Body of pancreas (tissue), 4 donors: ENCODE measurements at places on chromosomes 13 and 19. TPM values are rescaled to one million over a fixed set of nuclear protein-coding genes. Genes with fewer than 3 reads are reported as not detected.
A peak's percentile ranks its signal among the peaks of the same experiment; 100 is the strongest.

GRCh38 chr19:5170329-5170745 lies 170.3 kb downstream of the PTPRS start:
- H3K27me3 ChIP-seq = no peaks in the 10 kb centered on the region
- no peak overlapping the region for H3K4me3 ChIP-seq
- H3K27ac ChIP-seq = no peak overlapping the region
- DNase-seq = peak; percentile 38

GRCh38 chr13:62643799-62644524 lies 1228.3 kb upstream of the PCDH20 start:
- no peak overlapping the region for H3K27ac ChIP-seq
- H3K4me1 ChIP-seq = no peaks in the 10 kb centered on the region
- DNase-seq = no peak
- no peaks in the 10 kb centered on the region for H3K27me3 ChIP-seq
- H3K36me3 ChIP-seq = no peaks in the 10 kb centered on the region

GRCh38 chr19:28519218-28519779 lies 693.7 kb downstream of the UQCRFS1 start:
- no peak overlapping the region for H3K27ac ChIP-seq
- no peaks in the 10 kb centered on the region for H3K36me3 ChIP-seq
- H3K4me3 ChIP-seq = no peak overlapping the region
- no peaks in the 10 kb centered on the region for H3K27me3 ChIP-seq

GRCh38 chr19:48877855-48878195 lies 5.6 kb downstream of the PPP1R15A start:
- H3K4me1 ChIP-seq = peaks cover 36% of the 10 kb centered on the region
- H3K27ac ChIP-seq = no peak overlapping the region
- no peaks in the 10 kb centered on the region for H3K27me3 ChIP-seq

DNA sequence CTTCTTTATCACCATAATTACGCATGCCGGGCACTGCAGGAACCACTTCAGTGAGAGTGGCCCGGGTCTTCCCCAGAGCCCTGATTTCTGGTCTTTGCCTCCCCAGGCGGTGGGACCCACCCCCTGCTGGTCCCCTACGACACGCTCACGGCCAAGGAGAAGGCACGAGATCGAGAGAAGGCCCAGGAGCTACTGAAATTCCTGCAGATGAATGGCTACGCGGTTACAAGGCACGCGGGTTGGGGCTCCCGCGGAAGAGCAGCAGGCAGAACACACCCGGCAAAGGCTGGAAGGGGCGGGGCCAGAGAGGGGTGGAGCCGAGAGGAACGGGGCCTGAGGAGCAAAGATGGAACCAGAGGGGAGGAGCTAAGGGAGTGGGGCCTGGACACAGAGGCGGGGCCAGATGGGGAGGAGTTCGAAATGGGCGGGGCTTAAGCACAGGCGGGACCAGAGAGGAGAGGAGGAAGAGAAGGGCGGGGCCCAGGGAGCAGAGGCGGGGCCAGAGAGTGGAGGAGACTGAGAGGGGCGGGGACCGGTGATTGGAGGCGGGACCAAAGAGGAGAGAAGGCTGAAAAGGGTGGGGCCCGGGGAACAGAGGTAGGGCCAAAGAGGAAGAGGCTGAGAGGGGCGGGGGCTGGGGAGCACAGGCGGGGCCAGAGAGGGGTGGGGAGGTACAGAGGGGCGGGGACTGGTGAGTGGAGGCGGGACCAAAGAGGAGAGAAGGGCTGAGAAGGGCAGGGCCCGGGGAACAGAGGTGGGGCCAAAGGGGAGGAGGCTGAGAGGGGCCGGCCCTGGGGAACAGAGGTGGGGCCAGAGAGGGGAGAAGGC lies 73.4 kb downstream of the RYR1 start:
- H3K36me3 ChIP-seq = no peaks in the 10 kb centered on the region
- DNase-seq = peak; percentile 90
- H3K4me3 ChIP-seq = no peak overlapping the region
- no peaks in the 10 kb centered on the region for H3K27me3 ChIP-seq

DNA sequence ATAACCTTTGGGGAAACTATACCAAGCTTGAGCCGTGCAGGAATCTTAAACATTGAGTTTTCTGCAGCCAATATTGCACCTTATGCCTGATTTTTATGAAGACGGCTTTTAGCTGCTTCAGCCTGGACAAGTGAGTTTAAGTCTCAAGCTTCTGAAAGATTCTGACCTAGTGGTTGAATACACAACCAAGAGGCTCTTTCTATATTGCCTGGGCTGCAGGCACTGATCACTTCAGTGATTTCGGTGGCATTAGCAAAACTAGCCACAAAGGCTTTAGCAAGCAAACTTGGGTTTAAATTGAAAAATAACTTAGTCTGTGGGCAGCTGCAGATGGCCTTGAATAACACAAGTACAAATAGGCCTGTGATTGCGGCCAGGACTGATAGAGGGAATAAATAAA lies 29.3 kb upstream of the RFXAP start:
- H3K36me3 ChIP-seq = no peaks in the 10 kb centered on the region
- DNase-seq = no peak
- H3K27me3 ChIP-seq = no peaks in the 10 kb centered on the region

The PLIN4 gene
- 125 TPM for total RNA-seq

DNA sequence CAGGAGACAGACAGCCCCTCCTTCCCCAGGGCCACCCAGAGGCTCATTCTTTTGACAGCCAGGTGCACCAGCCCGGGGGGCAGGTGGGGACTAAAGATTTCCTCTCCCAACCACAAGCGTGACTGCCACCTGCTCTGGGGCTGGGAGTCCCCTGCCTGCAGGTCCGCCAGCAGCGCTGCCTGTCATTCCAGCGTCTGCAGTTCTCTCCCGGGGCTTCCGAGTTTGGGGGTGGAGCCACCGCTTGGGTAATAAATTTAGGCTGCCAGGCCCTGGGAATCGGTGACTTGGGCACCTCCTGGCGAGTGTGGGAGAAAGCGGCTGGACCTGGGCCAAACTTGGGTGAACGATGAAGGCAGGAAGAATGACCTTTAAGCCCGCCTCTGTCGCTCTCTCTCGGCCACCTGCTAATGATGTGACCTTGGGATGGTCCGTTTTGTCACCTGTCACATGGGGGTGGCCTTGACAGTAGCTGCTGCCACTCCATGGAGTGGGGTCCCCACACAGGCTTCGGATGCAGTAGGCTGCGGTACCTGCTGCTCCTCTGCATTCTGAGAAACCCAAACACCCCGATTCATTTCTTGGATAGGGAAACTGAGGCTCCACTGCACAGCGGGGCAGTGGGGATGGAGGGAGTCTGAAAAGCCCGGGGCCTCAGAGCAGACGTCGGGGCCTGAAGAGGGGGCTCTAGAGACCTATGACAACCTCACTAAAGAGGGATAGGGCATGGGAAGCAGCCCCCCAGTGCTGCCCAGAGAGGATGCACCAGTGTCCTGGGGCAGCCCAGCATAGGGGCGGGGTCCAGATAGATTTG lies 12.8 kb downstream of the FUT6 start:
- peak; percentile 89 for DNase-seq
- no peak overlapping the region for H3K4me3 ChIP-seq
- H3K4me1 ChIP-seq = peaks cover 40% of the 10 kb centered on the region
- no peaks in the 10 kb centered on the region for H3K27me3 ChIP-seq
- peak overlapping the region; percentile 49 for H3K27ac ChIP-seq
- H3K36me3 ChIP-seq = no peaks in the 10 kb centered on the region

The SLC10A2 gene
- not detected for total RNA-seq

The ZNF850 gene
- 1.6 TPM for total RNA-seq

DNA sequence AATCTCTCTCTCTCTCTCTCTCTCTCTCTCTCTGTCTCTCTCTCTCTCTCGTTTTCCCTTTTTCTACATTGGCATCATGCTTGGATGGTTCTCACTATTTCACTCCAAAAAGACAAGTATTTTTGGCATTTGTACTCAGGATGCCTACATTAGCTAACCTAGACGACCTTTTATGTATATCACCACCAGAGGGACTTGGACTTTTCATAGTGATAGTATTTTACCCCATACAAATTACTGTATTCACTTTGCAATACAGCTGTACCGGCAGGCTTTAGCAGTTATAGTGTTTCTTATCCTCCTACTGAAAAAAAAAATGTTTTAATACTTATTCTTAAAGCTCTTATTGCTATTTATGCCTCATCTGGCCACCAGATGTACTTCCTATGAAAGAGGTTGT lies 687.2 kb upstream of the KLHL1 start:
- H3K27me3 ChIP-seq = no peaks in the 10 kb centered on the region
- no peaks in the 10 kb centered on the region for H3K4me1 ChIP-seq
- no peak overlapping the region for H3K27ac ChIP-seq
- no peaks in the 10 kb centered on the region for H3K36me3 ChIP-seq
- DNase-seq = no peak

GRCh38 chr13:82305588-82305987 lies 1576.7 kb downstream of the SLITRK1 start:
- no peaks in the 10 kb centered on the region for H3K4me1 ChIP-seq
- no peaks in the 10 kb centered on the region for H3K36me3 ChIP-seq
- no peak overlapping the region for H3K27ac ChIP-seq
- H3K27me3 ChIP-seq = no peaks in the 10 kb centered on the region

DNA sequence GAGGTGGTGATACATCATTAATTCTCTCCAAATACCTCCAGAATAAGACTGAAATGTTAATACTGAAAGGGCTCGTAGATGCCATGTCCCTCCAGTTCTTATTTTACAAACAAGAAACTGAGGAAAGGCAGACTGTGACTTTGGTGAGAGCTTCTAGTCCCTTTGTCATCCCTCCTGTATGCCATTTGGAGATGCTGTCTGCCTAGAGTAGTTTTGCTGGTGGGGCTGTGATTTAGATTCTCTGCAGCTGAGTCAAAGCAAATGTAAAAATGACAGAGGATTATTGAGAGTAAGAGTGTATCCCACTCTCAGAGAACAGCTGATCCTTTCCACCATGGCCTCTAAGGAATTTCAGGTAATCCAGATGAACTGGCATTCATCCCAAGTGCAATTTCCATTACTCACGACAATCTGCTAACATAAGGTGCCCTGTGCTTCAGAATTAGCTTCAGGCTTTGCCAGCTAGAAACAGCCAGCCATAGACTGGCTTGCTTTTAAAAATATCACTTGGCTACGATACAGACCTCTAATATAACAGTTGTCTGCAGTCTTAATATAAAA lies 16.8 kb downstream of the PABPC3 start:
- H3K4me1 ChIP-seq = no peaks in the 10 kb centered on the region
- DNase-seq = no peak
- H3K27me3 ChIP-seq = no peaks in the 10 kb centered on the region
- H3K27ac ChIP-seq = no peak overlapping the region
- H3K36me3 ChIP-seq = no peaks in the 10 kb centered on the region
- H3K4me3 ChIP-seq = no peak overlapping the region

The ZNF473 gene
- total RNA-seq = 5.4 TPM

DNA sequence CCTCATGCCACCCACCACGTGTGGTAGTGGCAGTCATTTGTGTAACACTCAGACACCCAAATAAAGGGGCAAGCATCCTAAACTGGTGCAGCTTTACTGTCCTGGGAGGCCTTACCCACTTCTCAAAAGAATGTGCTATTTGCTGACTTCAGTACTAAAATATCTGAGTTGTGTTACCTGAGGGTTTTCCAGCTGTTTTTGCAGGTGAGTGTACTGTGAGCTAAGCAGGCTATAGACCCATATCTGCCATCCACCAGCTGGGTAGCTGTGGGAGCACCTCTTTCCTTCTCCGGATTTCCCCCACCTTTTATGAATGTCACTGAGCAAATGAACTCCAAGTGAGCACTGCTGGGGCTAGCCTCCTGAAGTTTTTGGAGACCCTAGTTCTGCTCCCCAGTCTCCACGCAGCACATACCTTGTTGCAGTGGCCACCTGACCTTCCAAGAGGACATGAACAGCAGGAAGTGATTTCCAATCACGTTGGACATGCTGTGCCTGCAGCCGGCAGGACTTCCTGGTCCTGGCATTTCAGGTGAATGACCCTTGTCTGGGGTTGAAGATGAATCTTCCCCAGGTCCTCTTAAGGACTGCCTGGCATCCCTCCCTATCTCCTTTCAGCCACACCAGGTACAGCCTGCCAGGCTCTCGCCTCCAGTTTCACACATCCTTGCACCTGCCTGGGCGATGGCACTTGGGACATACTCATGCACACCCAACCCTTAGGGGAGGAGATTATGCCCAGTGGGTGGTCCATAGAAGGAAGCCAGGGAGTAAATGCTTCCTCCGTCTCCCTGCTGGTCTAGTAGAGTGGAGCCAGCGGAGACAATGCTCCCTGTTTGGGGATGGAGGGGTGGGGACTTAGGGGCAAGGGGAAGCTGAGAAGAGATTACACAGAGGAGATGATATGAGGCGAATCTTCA lies 109.5 kb upstream of the SPATA13 start:
- no peak for DNase-seq
- peaks cover 31% of the 10 kb centered on the region for H3K4me1 ChIP-seq

The IGFLR1 gene
- 11.2 TPM for total RNA-seq

- H3K4me3 ChIP-seq = no peak overlapping the region
- no peaks in the 10 kb centered on the region for H3K4me1 ChIP-seq
- H3K27ac ChIP-seq = no peak overlapping the region
- H3K27me3 ChIP-seq = no peaks in the 10 kb centered on the region
- DNase-seq = no peak
Observed at GRCh38 chr19:6890401-6890913, 3.1 kb downstream of the ADGRE1 start.

DNA sequence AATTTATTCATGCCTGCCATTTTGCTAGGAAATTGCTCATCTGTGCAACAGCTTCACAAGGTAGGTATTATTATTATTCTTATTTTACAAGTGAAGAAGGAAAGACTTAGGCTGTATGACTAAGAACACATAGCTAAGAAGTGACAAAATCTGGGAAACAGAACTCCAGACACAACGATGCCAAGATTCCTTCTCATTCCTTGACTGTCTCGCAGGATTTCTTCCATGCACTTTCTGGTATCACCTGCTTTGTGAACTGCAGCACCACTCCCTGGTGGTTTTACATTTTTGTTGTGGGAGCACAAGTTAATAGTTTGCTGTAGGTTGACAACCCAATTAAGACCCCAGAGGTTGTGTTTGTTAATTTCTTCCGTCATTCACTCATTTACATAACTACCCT lies 188.5 kb downstream of the LACC1 start:
- no peak overlapping the region for H3K4me3 ChIP-seq
- no peak for DNase-seq
- no peaks in the 10 kb centered on the region for H3K27me3 ChIP-seq
- no peaks in the 10 kb centered on the region for H3K4me1 ChIP-seq

GRCh38 chr19:34974646-34975045 lies 10.6 kb upstream of the ZNF792 start:
- H3K4me3 ChIP-seq = no peak overlapping the region
- DNase-seq = no peak
- no peaks in the 10 kb centered on the region for H3K36me3 ChIP-seq

The CGB3 gene
- total RNA-seq = not detected

The FXYD3 gene
- total RNA-seq = 51.6 TPM

DNA sequence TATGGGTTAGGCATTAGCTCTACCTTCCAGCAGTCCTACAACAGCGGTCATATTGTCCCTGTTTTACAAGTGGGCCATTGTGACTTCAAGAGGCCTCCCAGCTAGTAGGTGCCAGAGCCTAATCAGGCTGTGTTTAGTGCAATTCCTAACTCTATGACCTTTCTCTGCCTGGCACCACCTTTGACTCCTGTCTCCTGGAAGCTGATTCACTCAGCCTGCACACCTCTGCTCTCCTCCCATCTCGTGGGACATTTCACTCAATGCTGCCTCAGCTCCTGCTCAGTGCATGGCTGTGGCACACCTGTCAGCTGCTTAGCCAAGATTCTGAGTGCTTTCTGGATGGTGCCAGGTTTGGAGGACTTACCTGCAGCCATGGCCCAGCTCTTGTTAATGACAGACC lies 9.5 kb upstream of the GJB6 start:
- no peaks in the 10 kb centered on the region for H3K36me3 ChIP-seq
- no peak overlapping the region for H3K27ac ChIP-seq
- no peaks in the 10 kb centered on the region for H3K27me3 ChIP-seq
- H3K4me3 ChIP-seq = no peak overlapping the region
- DNase-seq = no peak

- no peaks in the 10 kb centered on the region for H3K27me3 ChIP-seq
- H3K4me3 ChIP-seq = no peak overlapping the region
- H3K36me3 ChIP-seq = no peaks in the 10 kb centered on the region
- no peak overlapping the region for H3K27ac ChIP-seq
Observed at GRCh38 chr19:53424968-53425597, 6.7 kb upstream of the ZNF761 start.
